ENCODE measurements at places on chromosomes 2 and 18.

GRCh38 chr2:217361483-217361880 is 501.6 kb upstream of the TNP1 start:
- no peak for DNase-seq

- DNase-seq: no peak
Measured at GRCh38 chr18:26317398-26317797, 91.2 kb downstream of the TAF4B start.

DNA sequence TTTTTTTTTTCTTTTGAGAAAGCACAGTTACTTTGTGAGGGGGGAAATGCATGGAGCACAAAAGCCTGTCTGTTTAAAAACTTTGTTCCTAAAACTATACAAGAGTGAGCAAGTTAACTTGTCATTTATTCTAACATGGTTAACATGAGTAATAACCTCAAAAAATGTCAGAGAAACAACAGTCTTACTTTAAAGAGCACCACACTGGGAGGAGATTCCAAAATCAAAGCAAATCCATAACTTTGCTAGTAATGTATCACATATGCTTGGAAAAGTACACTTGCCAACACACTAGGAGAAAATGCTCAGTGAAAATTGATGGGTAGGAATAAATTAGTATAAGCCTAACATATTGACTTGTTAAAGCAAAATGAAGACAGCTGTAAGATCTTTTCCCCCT is 157.1 kb downstream of the PRPF40A start:
- no peak for DNase-seq

DNA sequence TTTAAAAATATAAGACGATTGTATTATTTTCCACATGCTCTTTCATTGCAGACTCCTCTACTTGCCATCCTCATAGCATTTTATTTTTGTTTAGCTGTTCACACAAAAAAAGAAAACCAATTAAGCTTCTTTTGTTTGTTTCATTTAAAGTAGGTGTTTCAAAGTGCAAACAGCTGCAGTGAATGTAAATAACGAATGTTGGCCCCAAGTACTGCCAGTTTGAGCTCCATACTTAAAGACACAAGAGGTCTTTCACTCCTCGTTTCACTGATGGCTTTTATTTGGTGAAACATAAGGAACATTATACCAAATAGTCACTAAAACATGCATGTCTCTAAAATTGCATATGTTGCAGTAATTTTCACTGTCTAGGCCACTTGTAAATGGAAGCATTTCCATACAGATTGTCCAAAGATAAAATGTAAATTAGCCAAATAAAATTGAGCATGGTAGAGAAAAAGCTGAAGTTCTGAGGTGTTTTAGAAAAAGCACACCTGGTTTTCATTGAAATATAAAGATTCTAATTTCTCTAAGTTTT is 253.4 kb downstream of the TMX3 start:
- no peak for DNase-seq

GRCh38 chr18:3117493-3118192 is 102.1 kb downstream of the MYOM1 start:
- no peak for DNase-seq

DNA sequence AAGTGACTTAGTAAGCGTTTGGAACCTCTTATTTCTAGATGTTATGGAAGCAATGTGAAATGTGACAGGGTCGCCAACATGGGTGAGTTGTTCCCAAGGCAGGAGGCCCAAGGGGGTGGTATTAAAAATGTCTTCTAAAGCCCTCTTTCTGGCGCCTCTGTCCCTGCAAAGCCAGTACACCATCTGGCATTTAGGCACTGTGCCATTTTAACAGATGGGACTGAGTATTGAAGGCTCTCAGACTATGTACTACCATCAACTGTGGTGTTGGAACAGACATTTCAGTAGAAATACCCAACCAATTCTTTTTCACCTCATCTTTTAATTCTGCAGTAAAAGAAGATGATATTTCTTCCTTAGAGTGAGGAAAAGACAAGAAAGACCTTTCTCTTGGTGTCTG is 384.5 kb upstream of the MMADHC start:
- DNase-seq: no peak

- DNase-seq: no peak
Measured at GRCh38 chr2:105328281-105329196, 996 bp downstream of the TGFBRAP1 start.

GRCh38 chr2:60741576-60741975 is 14.5 kb upstream of the PAPOLG start:
- DNase-seq: no peak

DNA sequence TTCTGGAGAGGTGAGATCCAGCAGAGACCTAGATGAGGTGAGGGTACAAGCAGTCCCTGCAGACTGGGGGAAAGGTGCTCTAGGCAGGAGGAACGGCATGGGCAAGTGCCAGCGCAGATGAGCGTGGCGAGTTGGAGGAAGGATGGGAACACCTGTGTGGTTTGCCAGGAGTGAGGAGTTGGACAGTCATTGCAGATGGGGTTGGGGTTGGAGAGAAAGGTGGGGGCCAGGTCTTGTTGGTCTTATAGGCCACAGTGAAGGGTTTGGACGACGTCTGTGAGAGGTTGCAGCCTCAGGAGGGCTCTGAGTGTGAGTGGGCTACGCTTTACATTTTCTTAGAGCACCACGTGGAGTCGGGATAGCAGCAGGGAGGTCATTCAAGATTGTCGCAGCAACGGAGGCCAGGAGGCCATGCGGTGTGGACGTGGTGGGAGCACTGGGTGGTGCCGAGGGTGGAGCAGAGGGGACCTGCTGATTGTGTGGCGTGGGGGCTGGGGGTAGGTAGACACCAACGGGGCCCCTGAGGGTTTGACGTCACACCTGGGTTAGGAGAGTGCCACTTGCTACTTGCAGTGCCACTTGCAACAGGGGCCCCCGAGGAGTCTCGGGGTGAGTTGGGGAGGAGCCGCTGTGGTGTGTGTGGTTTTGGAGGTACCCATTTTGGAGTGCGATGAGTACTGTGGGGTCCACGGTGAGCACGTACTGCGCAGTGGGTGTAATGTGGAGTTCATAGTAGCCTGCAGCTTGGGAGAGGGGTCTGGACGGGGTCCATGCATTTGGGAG is 66.2 kb downstream of the LPIN1 start:
- DNase-seq: no peak

GRCh38 chr2:172120118-172120517 is 17.4 kb upstream of the DLX2 start:
- no peak for DNase-seq

- no peak for DNase-seq
Measured at GRCh38 chr2:101420623-101421022, 33.3 kb upstream of the CREG2 start.

All from stimulated activated CD4-positive, alpha-beta T cell treated with anti-CD3 and anti-CD28 coated beads, TNF-alpha, amount 100 ng/mL, for 4 hours (primary cell).